Right kidney (tissue), 9 donors: ENCODE measurements at places on chromosomes 1 and 21.
A peak's percentile ranks its signal among the peaks of the same experiment; 100 is the strongest.

DNA sequence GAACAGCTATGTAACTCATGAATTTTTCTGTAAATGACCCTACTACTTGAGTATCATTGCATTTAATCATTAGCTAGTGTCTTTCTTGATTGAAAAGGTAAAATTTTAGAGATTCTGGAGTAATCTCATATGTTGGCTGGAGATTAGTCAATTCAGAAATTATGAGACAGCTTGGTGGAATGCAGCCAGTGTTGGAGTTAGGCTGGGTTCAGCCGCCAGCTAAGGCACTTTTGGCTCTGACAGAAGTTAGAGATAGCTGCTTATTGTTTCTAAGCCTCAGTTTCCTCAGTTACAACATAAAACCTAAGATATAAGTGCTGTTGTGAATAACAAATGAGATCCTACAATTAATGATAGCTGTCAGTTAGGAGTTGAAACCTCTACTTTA lies 49.4 kb downstream of the TBCE start:
- DNase-seq = no peak

GRCh38 chr1:6962996-6963911 lies 178.0 kb downstream of the CAMTA1 start:
- peak; percentile 47 for DNase-seq

DNA sequence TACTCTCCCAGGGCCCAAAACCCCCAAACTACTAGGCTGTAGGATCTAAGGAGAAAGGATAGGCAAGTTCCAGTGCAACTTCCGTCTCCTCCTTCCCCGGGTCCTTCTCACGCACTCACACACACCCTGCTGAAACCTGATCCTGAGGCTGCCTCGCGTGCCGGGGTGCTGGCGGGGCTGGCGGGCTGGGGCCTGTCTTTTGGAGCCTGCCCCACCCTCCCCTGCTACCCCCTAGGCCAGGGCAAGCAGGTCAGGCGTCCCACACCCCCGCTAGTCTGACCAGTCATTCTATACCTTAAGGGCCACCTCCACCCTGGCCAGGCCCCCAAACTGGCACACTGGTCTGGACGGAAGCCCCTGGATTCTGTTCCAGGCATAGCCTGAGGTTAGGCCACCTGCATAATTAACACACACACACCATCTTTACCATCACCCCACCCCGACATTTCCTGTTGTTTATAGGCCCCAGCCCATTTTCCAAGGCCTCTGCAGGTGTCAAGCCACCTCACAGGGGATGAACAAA lies 48.3 kb upstream of the ARTN start:
- peak; percentile 19 for DNase-seq

DNA sequence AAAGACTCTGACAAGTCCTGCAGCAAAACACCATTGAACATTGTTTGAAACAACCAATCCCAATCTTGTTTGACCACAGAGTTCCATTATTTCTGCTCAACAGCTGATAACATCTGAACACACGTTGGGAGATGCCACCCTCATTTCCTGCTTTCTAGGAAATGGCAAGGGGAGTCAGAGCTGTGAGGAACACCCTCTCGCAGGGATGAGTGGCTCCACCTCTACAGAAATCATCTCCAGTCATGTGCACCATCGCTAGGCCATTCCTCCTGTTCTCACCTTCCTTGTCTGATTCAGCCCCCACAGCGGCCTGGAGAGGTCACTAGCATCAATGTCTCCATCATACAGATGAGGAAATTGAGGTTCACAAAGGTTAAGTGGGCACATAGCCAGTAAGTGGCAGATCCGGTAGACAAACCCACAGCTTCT lies 22.4 kb upstream of the RUNX3 start:
- DNase-seq = no peak

DNA sequence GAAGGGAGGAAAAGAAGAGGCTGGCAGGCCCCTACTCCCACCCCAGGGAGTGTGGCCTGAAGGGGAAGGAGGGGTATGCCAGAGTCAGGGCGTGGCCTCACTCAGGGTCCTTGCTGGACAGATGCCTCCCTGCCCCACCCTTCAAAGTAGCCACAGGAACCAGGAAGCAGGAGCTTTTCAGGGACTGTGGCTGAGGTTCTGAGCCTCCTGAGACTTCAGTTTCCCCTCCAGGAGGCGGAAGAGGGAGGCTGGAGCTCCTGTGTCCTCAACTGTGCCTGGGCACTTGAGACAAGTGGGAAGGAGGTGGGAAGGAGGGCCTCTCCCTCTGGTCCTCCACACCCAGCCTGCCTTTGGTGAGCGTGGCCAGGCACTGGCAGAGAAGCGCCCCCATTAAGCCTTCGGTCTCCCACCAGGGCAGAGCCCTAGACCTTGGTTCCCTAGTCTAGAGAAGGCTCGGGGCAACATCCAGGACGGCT lies 5.3 kb downstream of the CELSR2 start:
- DNase-seq = peak; percentile 60

- no peak for DNase-seq
Measured at GRCh38 chr1:200107004-200107470, 79.5 kb downstream of the NR5A2 start.
